ENCODE measurements at places on chromosomes 11 and 22. TPM values are rescaled to one million over a fixed set of nuclear protein-coding genes. Genes with fewer than 3 reads are reported as not detected.

GRCh38 chr11:103844327-103845215 is 191.9 kb upstream of the DDI1 start:
- DNase-seq, result no peak

- DNase-seq, result no peak
These were observed 306.1 kb upstream of the CCDC179 start for GRCh38 chr11:23166376-23166775.

- no peak for DNase-seq
These were observed 34.6 kb downstream of the FAM118A start for GRCh38 chr22:45344334-45344733.

DNA sequence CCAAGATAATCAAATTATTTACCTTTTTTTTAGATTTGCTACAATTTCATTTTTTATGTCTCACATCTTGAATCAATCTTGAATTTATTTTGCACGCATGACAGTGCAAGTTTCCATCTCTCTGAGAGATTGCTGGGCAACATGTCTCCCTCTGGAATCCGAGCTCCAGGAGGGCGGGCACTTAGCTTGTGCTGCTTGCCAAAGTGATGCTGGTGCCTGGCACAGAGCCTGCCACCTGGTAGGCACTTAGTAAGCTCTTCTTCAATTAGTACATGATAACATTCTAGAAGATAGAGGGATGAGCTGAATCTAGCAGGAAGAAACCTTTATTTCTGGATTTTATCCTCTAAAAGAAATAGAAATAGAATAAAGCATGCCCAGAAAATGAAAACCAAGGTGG is 27.5 kb upstream of the OR9I1 start:
- no peak for DNase-seq

Gene MYO18B
- total RNA-seq, result 0.05 TPM

DNA sequence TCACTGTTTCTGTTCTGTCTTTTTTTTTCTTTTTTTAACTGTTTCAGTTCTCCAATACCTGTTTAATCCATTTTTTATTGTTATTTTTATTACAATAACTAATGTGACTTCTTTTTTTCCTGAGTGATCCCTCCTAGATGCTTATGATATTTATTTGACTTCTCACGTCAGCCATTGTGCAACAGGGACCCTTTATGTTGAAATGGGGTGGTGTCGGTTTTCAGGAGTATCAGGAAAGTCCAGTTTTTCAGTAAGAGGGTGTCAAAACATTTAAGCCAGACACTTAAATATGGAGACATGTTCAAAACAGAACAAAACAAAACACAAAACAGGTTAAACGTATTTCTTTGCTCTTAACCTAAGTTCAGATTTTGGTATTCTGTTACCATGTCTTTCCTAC is 418.8 kb downstream of the DYNC2H1 start:
- no peak for DNase-seq

Gene CREB3L1
- 15.4 TPM for total RNA-seq

Gene ART1
- not detected for total RNA-seq

- DNase-seq, result peak; percentile 78
These were observed 142.7 kb upstream of the CTSC start for GRCh38 chr11:88480223-88480622.
